KBM-7 (cell line): ENCODE measurements at places on chromosomes 5 and 9.

- no peak for DNase-seq
Measured at GRCh38 chr5:155759984-155760383, 567.0 kb upstream of the SGCD start.

DNA sequence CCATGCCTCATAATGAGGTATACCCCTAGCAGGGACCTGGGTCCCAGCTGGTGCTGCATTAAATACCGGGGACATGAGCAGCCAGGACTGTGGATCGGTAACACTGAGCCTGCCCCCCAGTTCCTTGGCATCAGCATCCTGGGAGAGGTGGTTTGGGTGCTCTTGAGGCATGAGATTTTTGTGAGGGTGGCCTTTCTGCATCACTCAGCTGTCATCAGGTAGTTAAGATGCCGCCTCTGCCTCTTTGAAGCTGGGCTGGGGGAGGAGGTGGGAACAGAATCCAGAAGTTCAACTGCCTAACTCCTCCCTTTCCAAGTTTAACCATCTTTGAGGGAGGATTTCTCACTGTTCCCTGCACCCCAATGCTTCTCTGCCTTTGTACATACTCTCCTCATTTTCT lies 112.7 kb downstream of the PDZD2 start:
- DNase-seq, result no peak

DNA sequence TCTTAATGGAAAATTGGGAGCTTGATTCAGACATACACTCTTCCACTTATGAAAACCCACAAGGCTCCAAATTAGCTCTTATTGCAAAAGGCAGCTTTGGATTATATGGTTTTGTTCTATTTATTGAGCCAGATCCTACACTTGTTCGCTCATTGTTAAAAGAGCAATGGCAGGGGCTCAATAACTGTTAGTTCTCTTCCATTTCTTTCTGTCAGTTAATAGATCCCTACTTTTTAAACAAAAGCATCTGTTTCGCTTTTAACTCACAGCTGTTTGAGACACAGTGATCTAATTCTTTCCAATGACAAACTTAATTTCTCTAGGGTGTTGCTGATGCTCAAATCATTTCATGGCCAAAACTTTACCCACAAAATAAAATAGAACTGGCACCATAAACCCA lies 11.7 kb downstream of the C5 start:
- no peak for DNase-seq

GRCh38 chr5:152529440-152529839 lies 124.4 kb upstream of the NMUR2 start:
- no peak for DNase-seq

- no peak for DNase-seq
Measured at GRCh38 chr5:94614156-94614805, 4.1 kb downstream of the KIAA0825 start.

- no peak for DNase-seq
Measured at GRCh38 chr5:6937677-6938076, 224.4 kb downstream of the TENT4A start.

- DNase-seq, result no peak
Measured at GRCh38 chr9:136802321-136802720, 5.4 kb upstream of the RABL6 start.

DNA sequence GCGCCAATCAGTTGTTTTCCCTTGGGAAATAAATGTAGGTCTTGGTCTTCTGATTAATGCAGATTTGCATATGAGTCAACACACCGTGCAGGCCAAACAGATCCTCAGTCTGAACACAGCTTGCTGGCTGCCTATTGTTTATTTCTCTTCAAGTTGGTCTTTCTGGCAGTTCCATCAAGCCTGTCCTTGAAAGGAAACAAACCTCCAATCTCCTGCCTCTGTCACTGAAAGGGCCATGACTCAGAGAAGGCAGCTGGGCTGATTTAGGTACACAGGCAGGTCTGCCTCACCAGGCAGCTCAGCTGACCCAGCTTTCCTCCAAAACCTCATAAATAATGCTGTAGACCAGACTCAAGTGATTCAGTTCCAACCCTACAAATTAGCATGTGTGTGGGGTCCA lies 175.9 kb downstream of the MAN2A1 start:
- DNase-seq, result no peak

DNA sequence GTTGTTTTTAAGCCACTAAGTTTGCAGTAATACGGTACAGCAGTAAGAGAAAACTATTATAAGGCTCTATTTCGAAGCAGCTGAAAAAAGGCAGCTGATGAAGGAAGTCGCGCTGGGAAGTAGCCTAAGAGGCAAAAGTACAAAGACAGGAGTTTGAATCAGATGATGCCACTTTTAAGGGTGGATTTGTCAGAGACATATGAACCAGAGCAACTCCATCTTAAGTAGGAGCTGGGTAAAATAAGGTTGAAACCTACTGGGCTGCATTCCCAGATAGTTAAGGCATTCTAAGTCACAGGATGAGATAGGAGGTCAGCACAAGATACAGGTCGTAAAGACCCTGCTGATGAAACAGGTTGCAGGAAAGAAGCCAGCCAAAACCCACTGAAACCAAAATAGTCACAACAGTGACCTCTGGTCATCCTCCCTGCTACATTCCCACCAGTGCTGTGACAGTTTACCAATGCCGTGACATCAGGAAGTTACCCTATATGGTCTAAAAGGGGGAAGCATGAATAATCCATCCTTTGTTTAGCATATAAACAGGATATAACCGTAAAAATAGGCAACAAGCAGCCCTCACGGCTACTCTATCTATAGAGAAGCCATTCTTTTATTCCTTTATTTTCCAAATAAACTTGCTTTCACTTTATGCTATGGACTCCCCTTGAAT lies 91.8 kb upstream of the PRSS3 start:
- DNase-seq, result no peak

- no peak for DNase-seq
Measured at GRCh38 chr9:135888766-135889394, 18.5 kb downstream of the CAMSAP1 start.

DNA sequence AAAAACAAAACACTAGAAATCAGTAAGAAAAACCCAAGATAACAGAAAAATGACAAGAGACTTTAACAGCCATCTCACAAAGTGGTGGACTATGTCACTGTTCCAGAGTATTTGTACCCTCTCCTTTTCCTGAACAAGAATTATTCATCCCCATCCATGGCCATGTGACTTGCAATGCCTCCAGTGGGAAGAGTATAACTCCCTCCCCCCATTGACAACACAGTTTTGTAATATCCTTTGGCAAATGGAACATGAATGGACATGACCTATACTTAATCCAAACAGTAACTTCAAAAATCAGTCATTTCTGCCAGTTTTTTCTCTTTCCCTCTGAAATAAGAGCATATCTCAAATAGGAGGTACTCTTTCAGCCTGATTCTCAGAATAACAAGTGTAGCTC lies 33.9 kb downstream of the PTBP3 start:
- DNase-seq, result peak; percentile 55

GRCh38 chr5:142330444-142330843 lies 5.6 kb upstream of the SPRY4 start:
- no peak for DNase-seq

DNA sequence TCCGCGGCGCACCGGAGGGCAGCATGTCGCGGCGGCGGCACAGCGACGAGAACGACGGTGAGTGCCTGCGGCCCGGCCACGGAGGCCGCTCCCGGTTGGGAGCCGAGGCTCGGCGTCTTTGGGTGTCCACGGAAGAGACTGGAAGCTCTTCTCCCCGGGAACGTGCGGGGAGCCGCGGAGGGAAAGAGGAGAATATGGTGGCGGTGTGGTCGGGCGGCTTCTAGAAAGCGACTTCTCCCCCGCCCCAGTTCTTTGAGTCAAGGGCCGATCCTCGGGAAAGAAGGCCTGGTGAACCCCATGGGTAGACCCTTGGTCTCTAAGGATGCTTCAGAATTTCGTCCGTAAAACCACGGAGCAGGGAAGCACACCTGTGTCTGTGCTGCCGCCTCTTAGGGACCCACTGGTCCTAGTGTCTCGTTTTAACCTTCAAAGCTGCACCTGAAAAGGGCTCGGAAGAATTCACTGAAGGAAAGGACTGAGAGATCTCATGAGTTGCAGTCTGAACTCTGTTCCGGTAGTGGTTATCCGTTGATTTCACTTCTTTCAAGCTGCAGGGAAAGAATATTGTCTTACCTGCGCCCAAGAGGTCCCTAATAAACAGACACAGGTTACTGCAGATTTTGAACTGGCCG lies 354 bp downstream of the NCBP1 start:
- DNase-seq, result no peak

DNA sequence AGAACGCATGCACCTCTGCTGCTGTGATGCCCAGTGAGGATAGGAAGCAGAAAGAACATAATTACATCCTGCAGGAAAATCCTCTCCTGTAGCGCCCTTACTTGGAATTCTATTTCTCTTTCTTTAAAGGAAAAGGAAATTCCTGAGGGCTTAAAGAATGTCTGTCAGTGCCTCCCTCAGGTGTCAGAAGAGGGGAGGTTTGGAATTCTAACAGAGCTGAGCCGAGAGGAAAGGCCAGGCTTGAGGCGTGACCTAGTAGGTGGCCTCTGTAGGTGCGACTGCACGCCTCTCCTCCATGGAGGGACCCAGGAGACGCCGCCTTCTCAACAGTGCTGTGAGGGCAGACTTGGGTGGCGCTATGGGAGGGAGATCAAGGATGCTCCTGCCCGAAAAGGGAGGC lies 55.9 kb upstream of the ERCC6L2 start:
- DNase-seq, result no peak

GRCh38 chr5:17895288-17896033 lies 261.2 kb downstream of the TAF11L14 start:
- no peak for DNase-seq

- no peak for DNase-seq
Measured at GRCh38 chr5:5932824-5933223, 445.5 kb downstream of the MED10 start.

DNA sequence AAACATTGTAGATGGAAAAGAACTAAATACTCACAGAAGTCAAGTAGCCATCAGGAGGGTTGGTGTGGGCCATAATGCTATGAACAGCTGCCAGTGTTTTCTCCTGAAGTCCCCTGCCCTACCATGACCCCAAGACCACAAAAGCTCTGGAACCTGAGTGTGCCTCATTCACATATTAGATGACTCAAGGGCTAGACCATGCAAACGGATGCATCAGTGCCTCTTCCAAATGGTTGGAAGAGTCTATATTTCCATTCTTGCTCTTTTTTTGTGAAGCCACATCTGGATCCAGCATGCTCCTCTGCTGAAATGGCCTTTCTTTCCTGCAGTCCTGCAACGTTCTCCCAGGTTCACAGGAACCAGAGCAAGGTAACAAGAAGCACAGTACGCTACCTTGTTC lies 136.6 kb upstream of the EPB41L4A start:
- no peak for DNase-seq

DNA sequence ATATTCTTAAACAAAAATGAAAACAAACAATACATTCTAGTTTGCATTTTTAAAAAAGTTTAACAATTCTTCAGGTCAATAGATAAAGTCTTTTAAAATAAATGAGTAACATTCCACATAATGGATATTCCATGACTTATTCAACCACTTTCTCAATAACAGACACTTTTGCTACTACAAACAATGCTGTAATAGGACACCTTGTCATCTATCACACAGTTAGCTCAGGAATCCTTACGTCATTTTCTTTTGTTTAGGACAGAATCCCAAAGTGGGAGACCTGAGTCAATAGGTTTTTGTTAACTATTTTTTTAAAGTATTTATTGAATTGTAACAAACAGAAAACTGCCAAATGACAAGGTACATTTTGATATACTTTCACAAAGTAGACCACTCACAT lies 72.5 kb downstream of the CEP120 start:
- no peak for DNase-seq

DNA sequence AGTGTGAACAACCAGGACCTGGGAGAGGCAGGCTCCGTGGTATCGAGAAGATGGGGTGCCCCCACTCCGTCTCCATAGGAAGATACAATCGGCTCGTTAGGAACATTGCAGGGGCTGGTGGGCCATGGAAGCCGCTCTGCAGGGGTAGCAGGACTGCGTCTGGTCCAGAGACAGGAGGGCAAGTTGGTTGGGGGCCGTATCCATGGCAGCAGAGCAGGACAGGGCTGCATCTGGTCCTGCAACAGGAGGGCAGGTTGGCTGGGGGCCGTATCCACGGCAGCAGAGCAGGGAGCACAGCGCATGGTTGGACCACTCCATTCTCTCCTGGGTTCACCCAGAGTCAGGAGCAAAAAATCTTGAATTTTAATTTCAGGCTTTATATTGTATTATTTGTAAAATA lies 98.2 kb downstream of the ANKRD33B start:
- no peak for DNase-seq

- no peak for DNase-seq
Measured at GRCh38 chr9:134485653-134486052, 155.9 kb upstream of the COL5A1 start.

DNA sequence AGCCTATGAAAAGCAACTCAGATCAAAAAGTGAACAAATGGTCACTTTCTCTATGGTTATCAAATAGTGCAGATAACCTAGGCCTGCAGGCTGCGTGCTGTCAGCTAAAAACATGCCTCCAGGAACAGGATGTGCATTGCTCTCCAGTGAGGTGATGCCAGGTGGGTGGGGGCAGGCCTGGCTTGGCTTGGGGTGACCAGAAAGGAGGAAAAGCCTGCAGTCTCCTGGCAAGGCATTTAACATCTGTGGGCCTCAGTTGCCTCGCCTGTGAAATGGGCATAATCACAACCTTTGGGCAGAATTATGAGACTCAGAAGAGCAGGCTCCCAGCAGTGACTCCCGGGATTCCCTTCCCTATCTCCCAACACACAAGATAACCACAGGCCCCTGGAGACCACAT lies 135.9 kb downstream of the COL23A1 start:
- DNase-seq, result no peak

DNA sequence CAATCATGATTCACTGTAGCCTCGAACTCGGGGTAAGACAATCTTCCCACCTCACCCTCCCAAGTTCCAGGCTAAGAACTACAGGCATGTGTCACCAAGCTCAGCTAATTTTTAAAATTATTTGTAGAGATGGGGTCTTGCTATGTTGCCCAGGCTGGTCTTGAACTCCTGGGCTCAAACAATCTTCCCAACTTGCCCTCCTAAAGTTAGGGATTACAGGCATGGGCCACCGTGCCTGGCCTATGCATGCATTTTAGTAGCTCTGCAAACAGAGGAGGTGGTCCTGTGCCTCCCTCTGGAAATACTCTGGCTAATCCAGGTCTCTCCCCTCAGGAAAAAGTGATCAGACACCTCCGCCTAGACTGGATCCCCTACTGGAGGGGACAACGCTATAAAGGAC lies 21.5 kb upstream of the TRIM14 start:
- no peak for DNase-seq

DNA sequence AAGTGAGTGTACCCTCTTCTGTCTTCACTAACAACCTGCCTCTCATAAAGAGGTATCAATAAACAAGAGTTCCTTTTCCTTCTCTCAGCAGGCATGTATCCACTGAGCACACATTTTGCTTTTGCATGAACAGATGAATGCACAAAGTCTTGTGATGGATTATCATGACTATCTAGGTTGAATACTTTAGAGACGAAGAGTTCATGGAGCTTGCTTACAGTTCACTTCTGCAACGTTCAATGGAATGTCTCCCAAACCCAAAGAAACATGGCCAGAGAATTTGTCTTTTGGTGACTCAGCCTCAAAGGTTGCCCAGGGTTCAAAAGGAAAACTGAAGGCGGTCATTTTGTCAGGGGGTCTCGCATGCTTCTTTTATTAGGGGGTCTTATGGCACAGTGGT lies 55.4 kb downstream of the BRINP1 start:
- no peak for DNase-seq

GRCh38 chr5:27129926-27130325 lies 91.5 kb upstream of the CDH9 start:
- DNase-seq, result no peak
